ENCODE measurements at places on chromosomes 4 and X. TPM values are rescaled to one million over a fixed set of nuclear protein-coding genes. Genes with fewer than 3 reads are reported as not detected.

Gene CUL4B
- 36.2 TPM for total RNA-seq

Gene TEX13D
- total RNA-seq = not detected

- DNase-seq = no peak
Observed at GRCh38 chr4:80407246-80407645, 71.7 kb downstream of the CFAP299 start.

Gene MTNR1A
- total RNA-seq = not detected

Gene IQCM
- not detected for total RNA-seq

GRCh38 chr4:159178979-159179969 lies 76.4 kb downstream of the RAPGEF2 start:
- no peak for DNase-seq

GRCh38 chr4:150061086-150061776 lies 17.0 kb upstream of the DCLK2 start:
- no peak for DNase-seq

DNA sequence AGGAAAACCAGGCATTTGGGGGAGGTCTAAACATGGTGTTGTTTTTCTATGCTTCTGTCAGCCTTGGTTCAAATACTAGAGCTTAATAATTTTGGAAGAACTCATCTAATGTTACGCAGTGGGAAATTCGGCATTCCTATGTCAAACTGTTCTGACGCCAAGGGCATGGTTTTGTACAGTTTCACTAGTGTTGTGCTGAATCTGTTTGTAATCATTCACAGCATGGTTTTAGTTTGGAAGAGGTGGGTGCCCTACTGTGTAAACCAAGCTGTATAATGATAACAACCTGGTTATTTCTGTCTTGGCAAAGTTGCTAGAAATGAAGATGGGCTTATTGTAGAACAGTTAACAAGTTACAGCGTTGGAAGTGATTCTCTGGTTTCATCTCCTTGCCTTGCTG lies 5.2 kb downstream of the DDX3X start:
- no peak for DNase-seq

Gene MMAA
- 6.2 TPM for total RNA-seq

Gene FDCSP
- total RNA-seq = not detected

Gene MAGEE1
- 1.5 TPM for total RNA-seq

DNA sequence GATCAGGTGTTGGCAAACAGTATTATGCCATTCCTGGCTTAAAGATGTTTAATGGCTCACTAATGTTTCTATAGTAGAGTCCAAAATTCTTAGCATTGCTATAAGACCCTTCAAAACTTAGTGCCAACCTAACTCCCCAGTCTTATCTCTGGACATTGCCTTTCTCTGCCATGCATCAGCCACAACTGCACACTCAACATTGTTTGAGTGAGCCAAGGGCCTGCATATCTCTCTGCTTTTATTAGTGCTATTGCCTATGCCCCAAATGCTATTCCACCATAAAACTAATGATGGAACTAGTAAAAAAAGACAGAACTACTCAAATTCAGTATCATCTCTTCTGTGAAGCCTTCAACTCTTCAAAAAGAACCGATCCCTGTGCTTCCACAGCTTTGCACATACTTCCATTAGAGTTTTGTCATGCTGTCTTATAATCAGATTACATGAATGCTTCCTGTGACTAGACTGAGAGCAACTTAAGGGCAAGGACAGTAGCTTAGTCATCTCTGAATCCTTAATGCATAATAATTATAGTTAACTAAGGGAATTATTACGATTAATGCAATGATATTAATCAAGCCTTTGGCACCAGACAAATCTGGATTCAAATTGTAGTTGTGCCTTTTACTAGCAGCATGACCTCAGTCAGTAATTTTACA lies 53.7 kb downstream of the CHM start:
- no peak for DNase-seq

Gene USP26
- total RNA-seq = not detected

- no peak for DNase-seq
Observed at GRCh38 chr4:78346222-78346621, 205.3 kb upstream of the ANXA3 start.

- DNase-seq = no peak
Observed at GRCh38 chr4:55173580-55173979, 48.2 kb upstream of the KDR start.

GRCh38 chrX:153556767-153557166 lies 39.3 kb downstream of the ATP2B3 start:
- no peak for DNase-seq

GRCh38 chr4:88720451-88721428 lies 23.1 kb upstream of the NAP1L5 start:
- no peak for DNase-seq

GRCh38 chr4:151700566-151701316 lies 60.1 kb downstream of the GATB start:
- DNase-seq = no peak

Gene PCSK1N
- total RNA-seq = 25.9 TPM

DNA sequence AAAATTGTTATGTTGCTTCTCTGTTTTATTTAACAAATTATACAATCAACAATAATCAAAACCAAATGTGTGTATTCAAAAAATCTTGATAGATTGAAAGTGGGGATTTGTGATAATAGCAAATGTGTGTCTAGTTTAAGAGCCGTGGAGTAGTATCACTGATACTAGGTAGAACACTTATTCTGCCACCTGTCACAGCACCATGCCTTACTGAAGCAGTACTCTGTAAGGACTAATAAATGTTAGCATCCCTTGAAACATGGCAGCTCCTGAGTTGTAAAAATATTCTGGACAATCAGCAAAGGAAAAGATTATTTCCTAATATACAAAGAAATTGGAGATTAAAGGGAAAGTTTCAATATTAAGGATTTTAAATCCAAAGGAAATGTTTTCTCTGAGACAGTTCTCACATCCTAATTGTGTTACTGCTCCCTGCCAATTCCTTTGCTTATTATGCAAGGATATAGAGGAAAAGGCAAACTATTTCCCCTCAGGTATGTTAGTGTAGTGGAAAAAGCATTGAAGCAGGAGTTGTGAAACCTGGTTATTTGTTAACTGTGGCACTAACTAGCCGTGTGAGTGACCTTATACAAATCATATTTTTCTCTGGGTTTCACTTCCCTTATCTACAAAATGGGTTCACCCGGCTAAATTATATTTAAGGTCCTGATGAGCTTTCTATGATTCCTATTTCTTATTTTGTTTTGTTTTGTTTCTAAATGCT lies 303.1 kb downstream of the ARHGAP24 start:
- no peak for DNase-seq

- no peak for DNase-seq
Observed at GRCh38 chrX:57772637-57773036, 92.6 kb upstream of the NLRP2B start.

Gene SUPT20HL1
- not detected for total RNA-seq

DNA sequence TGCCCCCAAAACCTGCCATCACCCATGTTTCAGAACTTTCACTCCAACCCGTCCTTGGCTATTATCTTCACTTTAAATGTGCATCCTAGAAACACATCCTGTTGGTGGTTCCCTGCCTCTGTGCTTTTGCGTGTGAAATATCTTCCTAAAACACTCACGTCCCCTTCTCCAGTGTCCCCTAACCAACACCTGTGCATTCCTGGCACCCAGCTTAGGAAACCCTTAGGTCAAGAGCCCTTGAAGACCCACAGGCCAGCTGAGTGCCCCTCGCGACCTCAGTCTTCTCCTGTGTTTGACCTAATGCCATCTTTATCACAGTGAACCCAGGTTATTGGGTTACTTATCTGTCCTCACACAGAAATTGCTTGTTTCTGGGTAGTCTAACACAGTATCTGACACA lies 117.6 kb downstream of the STK32B start:
- no peak for DNase-seq

Gene TMSB15C
- 11.7 TPM for total RNA-seq

DNA sequence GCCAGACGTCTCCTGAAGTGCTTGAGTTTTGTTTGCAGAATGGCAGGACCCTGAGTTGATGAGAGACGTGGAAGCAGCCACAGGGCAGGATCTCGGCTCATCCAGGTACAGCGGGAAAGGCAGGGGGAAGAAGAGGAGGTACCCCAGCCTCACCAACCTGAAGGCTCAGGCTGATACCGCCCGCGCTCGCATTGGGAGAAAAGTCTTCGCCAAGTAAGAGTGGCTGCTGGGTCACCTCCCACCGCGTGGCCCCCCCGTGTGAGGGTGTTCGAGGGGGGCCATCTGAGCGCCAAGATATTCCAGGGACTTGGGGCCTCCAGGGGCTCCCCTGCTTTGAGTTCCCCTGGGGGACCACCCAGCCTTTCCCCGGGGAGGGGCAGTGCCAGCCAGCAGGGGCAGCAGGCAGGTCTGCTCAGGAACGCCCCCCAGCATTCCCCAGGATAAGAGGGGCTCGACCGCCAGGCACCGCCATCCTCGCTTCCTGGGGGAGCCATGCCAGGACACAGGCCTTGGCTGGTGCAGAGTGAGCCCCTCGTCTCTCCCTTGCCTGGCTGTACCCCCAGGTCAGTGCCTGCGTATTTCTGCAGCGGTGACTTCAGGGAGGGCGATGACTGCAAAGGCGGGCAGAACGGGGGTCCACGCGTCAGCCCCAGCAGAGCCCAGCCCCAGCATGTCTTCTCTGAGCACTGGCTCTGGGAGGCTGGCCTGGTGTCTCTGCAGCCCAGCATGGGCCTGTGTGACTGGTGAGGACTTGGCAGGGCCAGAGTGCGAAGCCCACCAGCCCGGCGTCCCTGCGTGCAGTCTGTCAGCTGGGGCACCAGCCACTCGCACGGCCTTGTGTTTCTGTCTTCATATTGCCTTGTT lies 22.3 kb downstream of the NKX1-1 start:
- no peak for DNase-seq

Gene RCHY1
- total RNA-seq = 10.3 TPM

Gene PAGE2B
- not detected for total RNA-seq

Gene P2RY4
- total RNA-seq = 0.89 TPM

Gene TTC29
- not detected for total RNA-seq

Gene FAT1
- 57.8 TPM for total RNA-seq

Gene PPP4R3C
- not detected for total RNA-seq

DNA sequence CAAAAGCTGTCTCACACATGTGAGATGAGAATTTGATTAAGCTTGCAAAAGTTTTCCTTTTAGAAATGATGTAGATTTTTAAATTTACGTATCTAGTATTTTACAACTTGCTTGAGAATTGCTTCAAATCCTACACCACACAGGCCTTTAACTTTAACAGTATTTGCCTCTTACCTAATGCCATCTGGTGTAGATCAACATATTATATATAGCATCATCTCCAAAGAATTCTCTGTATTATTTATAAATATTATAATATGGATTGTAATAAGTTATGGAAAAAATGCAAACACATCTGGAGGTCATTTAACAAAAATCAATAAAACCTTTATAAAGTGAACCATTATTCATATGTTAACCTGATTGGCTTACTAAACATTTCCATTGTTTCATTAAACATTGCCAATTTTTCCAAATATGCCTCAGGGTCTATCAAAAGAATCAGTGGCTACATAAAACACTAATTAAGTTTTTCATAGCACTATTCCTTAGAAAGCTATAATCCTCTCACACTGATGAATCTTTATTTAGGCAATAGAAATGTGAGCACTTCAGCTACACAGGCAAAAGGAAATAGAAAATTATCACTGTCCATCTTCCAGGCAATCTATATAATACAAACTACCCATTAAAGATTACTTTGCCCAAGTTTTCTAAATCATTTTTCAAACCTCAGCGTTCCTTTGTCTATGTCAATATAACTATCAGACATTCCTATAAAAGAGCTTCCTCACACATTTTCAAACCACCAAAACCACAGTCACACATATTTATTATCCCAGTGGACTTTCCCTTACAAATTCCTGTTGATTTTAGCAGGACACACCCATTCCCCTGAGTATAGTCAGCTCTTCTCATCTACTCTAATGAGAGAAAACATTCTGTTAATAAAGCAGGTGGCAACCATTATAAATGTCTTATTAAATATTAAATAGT lies 83.5 kb upstream of the INTU start:
- no peak for DNase-seq

Gene F8A2
- total RNA-seq = not detected

Gene PAGE5
- total RNA-seq = not detected

Gene LNX1
- 11.6 TPM for total RNA-seq

GRCh38 chr4:26124753-26125321 lies 196.0 kb upstream of the RBPJ start:
- DNase-seq = no peak

- DNase-seq = no peak
Observed at GRCh38 chr4:185966997-185967775, 101.8 kb upstream of the TLR3 start.

- DNase-seq = no peak
Observed at GRCh38 chr4:170698334-170698733, 608.6 kb upstream of the AADAT start.

- no peak for DNase-seq
Observed at GRCh38 chrX:11367609-11368430, 74.6 kb downstream of the AMELX start.
